AG10803 (cell line): ENCODE measurements at places on chromosomes 3 and 15.
A peak's percentile ranks its signal among the peaks of the same experiment; 100 is the strongest.

GRCh38 chr15:68023307-68024101, 30.6 kb upstream of the PIAS1 start:
- no peak for DNase-seq

- DNase-seq: peak; percentile 13
Measured at GRCh38 chr15:59438625-59439290, 772 bp downstream of the FAM81A start.

DNA sequence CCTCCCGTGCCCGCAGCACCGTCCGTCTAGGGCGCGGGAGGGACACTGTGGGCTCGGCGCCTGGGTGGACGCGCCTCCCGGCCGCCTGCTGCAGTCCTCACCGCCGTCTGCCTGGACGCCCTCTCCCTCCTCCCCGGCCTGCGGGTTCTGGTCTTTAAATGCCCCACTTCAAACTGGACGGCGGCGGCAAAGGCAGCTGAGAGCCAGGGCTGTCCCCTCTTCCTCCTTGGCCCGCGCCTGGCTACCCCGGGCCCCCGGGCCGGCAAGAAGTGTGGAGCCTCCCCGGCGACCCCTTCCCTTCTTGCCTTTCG, 426 bp downstream of the CBLB start:
- peak; percentile 49 for DNase-seq

DNA sequence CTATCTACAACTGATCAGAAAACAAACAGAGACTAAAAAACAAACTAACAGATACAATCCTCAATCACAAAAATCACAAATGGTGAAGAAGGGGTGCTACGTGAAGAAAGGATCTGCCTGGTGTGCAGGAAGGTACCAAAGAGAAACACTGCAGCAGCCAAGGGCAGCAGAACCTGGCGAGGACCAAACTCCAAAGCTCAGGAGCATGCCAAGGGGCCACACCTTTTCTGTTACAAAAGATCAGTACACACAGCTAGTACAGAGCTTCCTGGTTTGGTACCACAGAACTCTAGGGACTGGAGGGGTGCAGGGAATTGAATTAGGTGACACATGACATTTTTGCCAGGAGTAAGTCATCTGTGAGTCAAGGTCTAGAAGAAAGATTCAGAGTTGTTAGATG, 107.4 kb upstream of the GRM7 start:
- no peak for DNase-seq

GRCh38 chr3:137807998-137808397, 43.9 kb downstream of the SOX14 start:
- no peak for DNase-seq

DNA sequence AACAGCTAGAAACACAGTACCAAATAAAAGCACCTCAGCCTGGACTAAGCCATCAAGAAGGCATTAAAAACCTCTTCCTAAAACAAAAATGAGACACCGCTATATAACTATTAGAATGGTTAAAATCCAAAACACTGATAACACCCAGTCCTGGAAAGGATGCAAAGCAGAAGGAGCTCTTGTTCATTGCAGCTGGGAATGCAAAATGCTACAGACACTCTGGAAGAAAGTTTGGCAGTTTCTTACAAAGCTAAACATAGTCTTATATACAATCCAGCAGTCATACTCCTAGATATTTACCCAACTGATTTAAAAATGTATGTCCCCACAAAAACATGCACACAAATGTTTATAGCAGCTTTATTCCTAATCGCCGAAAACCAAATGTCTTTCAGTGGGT, 35.7 kb downstream of the CHSY1 start:
- DNase-seq: no peak

- DNase-seq: no peak
Measured at GRCh38 chr15:50009634-50010033, 109.4 kb downstream of the ATP8B4 start.

- peak; percentile 40 for DNase-seq
Measured at GRCh38 chr3:150286390-150287147, 121.5 kb upstream of the TSC22D2 start.

GRCh38 chr15:44033894-44034293, 161.2 kb downstream of the FRMD5 start:
- DNase-seq: peak; percentile 79

DNA sequence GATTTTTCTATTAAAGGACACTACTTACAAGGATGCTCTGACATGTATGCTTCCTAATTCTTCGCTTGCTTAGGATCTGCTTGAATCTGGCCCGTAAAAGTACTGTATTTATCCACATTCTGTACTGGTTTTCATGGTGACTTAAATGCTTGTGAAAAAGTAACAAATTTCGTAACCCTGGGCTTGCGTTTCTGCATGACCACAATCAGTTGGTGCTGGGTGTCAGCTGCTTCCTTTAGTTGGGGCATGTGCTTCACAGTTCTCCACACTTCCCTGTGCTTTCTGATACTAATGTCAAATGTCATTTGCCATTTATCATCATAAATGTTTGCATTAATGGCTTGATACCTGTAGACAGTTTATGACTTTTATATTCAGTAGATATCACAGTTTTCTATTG, 218.4 kb upstream of the MLF1 start:
- DNase-seq: peak; percentile 38

- DNase-seq: no peak
Measured at GRCh38 chr15:45594319-45594718, 7.1 kb downstream of the BLOC1S6 start.

DNA sequence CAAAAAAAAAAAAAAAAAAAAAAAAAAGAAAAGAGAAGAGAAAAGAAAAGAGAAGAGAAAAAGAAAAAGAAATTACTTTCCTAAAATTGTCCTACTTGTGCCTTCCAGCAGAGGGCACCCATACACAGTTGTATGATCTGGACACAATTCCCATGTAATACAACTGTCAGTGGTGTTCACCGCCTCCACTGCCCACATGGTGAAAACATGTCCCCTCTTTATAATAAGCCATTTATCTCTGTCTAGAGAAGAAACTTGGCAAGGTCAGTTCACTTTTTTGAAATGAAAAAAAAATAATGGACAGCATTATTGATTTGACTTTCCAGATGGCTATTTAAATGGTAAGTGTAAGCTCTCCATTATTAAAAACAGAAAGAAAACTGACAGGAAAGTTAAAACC, 459.4 kb downstream of the GBE1 start:
- DNase-seq: peak; percentile 58

DNA sequence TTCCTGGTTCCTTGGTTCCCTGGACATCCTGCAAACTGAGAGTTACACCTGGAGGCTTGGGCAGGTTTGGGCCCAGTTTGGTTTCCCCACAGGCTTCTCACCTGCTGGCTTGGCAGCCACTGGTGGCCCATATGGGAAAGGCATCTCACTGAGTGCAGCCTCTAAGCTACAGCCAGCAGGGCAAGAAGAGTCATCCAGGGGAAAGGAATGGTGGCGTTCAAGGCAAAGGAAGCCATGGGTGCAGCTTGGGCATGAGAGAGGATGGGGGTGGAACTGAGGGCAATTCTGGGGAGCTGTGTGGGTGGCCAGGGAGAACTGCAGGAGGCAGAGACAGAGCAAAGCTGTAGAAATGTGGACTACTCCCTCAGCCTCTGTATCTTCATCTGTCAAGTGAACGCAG, 106.4 kb downstream of the EPHB1 start:
- no peak for DNase-seq

- no peak for DNase-seq
Measured at GRCh38 chr15:85631018-85631417, 163.7 kb downstream of the KLHL25 start.

GRCh38 chr15:51561271-51561670, 61.3 kb downstream of the DMXL2 start:
- no peak for DNase-seq

DNA sequence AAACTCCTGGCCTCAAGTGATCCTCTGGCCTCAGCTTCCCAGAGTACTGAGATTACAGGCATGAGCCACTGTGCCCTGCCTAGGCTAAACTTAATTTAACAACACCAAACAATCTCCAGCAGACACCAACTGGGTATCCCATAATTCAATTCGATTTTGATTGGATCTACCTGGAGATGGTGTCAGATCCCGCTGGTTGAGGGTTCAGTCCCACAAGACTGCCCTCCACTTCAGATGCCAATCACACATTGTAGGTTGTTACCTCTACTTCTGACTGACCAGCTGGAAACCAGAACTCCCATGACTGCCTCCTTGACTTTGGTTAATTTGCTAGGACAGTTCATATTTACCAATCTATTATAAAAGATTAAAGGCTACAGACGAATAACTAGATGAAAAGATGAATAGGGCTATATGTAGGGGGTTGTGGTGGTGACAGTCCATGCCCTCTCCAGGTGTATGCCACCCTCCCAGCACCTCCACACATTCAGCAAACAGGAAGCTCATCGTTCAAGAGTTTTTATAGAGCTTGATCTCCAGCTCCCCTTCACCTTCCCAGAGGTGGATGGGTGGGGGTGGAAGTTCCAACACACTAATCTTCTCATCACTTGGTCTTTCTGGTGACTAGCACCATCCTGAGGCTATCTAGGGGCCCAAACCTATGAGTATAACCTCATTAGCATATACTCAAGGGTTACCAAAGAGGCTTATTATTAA, 9.3 kb downstream of the B2M start:
- DNase-seq: no peak

GRCh38 chr15:75544359-75544758, 34.8 kb downstream of the PTPN9 start:
- no peak for DNase-seq

DNA sequence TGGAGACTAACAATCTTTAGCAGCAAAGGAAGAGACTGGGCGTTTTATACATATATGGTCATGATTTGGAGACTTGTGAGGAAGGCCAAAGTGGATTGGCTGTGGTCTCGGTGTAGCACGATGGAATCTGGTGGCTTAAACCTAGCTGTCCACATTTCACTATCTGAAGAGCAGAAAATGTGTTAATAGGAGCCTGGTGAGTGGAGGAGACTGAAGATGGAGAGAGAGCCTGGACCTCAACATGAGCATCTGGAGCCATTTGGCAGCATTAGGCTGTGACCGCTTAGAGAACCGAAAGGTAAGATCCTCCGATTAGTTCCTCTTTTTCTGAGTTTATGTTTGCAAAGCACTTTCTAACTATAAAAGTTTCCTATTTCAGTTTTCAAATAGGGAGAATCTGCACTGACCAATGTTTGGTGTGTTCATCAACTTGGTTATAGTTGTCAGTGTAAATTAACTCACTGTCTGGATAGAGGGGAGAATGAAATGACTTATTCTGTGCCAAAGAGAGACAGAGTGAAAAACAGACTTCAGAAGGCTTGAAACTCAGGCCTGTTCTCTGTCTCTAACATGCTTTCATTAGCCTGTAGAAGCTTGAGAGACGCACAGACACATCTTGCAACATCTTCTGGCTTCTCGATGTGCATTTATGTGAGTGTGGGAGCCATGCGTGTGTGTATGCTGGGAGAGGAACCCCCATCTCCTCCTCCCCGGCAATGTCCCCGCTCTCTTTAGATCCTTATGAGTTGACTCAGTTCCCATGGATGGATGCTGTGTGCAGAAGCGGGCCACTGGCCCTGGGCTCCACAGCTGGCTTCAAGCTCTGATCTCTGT, 244.7 kb upstream of the TBL1XR1 start:
- peak; percentile 78 for DNase-seq

DNA sequence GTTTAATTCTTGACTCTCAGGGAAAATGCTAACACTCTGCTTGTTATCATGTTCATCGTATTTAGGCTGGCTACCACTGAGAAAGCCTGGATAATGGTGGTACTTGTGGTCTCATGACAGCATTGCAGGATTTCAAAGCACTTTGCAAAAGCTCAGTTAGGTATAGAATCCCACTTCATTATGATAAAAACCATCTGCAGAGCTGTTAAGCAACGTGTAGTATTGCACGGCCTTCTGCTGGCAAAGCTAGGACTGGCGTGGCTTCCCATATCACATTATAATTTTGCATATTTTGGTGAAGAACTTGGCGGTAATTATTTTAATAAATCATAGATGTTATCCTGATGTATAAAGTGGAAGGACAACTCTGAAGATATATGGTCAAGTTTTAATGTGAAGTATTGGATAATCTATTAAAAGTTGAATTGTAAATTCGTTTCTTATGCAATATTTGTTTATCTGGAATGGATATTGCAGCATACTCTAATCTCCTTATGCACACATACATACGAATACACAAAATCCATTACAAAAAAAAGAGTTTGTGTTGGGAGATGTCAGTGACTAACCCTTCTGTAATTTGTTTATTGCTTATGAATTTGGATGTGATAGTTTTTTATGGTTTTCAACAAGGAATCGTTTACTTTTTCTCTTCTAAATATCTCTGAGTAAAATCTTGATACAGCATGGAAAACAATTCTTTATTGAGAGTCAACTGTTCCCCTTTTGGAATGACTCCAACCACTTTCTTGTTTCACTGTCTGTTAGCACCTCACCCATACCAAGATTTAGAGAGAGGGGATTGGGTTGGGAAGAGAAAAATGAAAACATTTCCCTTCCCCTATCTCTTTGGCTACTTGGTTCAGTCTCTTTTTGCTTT, 9.2 kb downstream of the RAB8B start:
- peak; percentile 53 for DNase-seq

DNA sequence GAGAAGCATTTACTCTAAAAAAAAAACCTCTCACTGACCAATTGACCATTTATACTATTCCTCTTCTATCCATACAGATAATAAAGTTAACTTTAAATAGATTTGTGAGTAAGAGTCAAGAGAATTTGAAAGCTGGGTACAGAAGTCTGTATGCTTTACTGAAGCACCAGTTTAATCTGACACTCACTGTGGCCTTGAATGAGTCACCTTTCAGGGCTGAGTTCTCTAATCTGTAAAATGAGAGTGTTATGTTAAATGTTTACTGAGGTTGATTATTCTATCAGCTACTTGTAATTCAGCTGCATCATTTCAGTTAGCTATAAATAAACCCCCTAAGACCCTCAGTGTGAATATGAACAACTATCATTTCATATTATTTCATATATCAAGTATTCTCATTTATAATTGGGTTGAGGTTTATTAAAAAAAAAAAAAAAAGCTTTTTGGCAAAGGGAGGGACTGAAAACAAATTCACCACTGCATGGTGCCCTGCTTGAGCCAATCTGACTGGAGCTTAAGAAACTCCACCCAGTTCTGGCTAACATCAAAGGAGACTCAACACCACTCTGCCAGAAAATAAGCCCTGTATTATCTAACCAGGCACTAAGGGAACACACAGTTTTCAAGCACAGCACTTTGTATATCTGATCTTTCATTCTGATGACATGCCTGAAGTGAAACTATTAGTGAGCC, 2.8 kb downstream of the MAP4 start:
- DNase-seq: peak; percentile 58

- peak; percentile 33 for DNase-seq
Measured at GRCh38 chr15:85443593-85444087, 63.2 kb downstream of the AKAP13 start.

GRCh38 chr3:27789420-27789819, 67.3 kb upstream of the EOMES start:
- DNase-seq: no peak

DNA sequence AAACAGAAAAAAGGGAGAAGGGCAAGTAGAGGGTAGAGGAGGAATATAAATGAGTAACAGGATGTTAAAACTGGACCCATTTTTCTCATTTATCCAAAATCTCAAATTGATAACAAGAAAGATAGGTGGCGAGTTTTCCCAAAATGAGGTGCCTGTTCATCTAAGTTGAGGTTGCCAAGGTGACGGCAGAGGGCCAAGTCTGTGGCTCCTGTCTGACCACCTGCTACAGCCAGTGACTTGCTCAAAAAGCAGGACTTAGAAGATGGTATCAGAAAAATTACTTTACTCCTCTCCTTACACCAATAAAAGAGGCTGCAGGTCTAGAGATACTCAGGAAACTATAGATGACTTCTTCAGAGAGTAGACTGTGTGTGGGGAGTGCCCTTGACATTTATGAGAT, 137.6 kb upstream of the ZNF385D start:
- no peak for DNase-seq
